Immature natural killer cell (primary cell): ENCODE measurements at places on chromosomes 1 and 21.

DNA sequence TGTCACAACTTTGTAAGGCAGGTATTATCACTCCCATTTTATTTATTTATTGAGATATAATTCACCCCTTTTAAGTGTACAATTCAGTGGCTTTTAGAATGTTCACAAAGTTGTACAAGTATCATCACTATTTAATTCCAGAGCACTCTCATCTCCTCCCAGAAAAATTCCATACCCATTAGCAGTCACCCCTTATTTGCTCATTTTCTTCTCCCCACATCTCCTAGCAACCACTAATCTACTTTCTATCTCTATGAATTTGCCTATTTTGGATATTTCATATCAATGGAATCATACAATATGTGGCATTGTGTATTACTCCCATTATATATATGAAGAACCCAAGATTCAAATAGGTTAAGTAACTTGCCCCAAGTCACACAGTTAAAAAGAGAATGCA is 7.0 kb downstream of the DSTYK start:
- no peak overlapping the region for H3K4me3 ChIP-seq
- DNase-seq, result no peak
- peaks cover 35% of the 10 kb centered on the region for H3K4me1 ChIP-seq
- no peaks in the 10 kb centered on the region for H3K27me3 ChIP-seq
- no peak overlapping the region for H3K27ac ChIP-seq

GRCh38 chr1:190494451-190494850 is 16.8 kb upstream of the BRINP3 start:
- H3K27me3 ChIP-seq, result no peaks in the 10 kb centered on the region
- H3K4me3 ChIP-seq, result no peak overlapping the region
- H3K27ac ChIP-seq, result no peak overlapping the region
- DNase-seq, result no peak

DNA sequence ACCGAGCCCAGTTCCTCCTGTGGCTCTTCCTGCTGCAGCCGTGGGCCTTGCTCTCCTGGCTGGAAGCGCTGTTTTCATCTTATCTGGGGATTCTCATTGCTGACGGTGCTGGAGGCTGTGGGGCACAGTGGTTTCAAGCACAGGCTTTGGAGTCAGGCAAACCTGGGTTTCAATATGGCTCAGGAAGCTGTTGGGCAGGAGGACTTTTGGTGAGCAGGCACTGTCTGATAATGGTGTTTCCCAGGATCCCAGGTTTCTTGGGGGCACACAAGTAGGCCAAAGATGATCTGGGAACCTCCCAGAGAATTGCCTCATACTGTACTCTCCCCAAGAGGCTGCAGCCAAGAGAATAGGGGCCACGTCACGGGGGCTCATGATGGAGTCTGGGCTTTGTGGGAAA is 105.6 kb upstream of the TRABD2B start:
- H3K36me3 ChIP-seq, result no peaks in the 10 kb centered on the region
- H3K4me1 ChIP-seq, result no peaks in the 10 kb centered on the region
- DNase-seq, result no peak
- H3K27ac ChIP-seq, result no peak overlapping the region

- no peak overlapping the region for H3K4me3 ChIP-seq
- H3K4me1 ChIP-seq, result peaks cover 39% of the 10 kb centered on the region
- no peaks in the 10 kb centered on the region for H3K36me3 ChIP-seq
Measured at GRCh38 chr1:44724296-44724954, 6.5 kb downstream of the RNU5D-1 start.

DNA sequence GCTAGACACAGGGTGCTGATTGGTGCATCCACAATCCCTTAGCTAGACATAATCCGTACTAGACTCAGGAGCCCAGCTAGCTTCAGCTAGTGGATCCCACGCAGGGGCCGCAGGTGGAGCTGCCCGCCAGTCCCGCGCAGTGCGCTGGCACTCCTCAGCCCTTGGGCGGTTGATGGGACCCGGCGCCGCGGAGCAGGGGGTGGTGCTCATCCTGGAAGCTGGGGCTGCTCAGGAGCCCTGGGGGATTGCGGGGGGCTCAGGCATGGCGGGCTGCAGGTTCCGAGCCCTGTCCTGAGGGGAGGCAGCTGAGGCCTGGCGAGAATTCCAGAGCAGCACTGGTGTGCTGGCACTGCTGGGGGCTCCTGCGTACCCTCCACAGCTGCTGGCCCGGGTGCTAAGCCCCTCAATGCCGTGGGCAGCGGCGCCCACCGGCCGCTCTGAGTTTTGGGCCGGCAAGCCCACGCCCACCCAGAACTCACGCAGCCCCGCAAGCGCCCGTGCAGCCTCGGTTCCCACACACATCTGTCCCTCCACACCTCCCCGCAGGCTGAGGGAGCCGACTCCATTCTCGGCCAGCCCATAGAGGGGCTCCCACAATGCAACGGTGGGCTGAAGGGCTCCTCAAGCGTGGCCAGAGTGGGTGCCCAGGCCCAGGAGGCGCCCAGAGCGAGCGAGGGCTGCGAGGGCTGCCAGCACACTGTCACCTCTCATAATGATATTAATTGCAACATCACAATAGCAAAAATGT is 87.4 kb downstream of the CRB1 start:
- no peak for DNase-seq
- H3K36me3 ChIP-seq, result no peaks in the 10 kb centered on the region
- H3K4me3 ChIP-seq, result no peak overlapping the region
- no peak overlapping the region for H3K27ac ChIP-seq
- H3K4me1 ChIP-seq, result no peaks in the 10 kb centered on the region

DNA sequence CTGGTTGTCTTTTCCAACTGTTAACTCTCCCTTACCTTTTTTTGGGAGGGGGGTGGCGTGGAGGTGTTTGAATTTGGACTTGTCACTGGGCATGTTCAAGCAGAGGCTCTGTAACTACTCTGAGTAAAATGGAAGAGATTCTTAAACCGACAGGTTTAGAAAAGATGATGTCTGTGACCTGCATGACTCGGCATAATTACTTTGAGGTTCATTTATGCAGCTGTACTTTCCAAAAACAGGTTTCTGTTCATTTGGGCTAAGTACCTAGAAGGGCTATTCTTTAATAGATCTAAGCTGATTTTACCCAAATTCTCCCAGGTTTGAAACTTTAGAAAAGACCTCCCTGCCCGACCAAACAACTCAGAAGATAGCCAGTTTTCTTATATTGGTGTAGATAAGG is 80.3 kb downstream of the SLC35A3 start:
- peak overlapping the region; percentile 7 for H3K4me3 ChIP-seq
- H3K4me1 ChIP-seq, result peaks cover 80% of the 10 kb centered on the region
- peaks cover 6% of the 10 kb centered on the region for H3K36me3 ChIP-seq
- peaks cover 2% of the 10 kb centered on the region for H3K27me3 ChIP-seq
- H3K27ac ChIP-seq, result no peak overlapping the region
- no peak for DNase-seq

- no peaks in the 10 kb centered on the region for H3K36me3 ChIP-seq
- peaks cover 2% of the 10 kb centered on the region for H3K27me3 ChIP-seq
- no peak overlapping the region for H3K27ac ChIP-seq
- no peaks in the 10 kb centered on the region for H3K4me1 ChIP-seq
- no peak overlapping the region for H3K4me3 ChIP-seq
Measured at GRCh38 chr1:226575739-226576378, 27.3 kb downstream of the STUM start.

GRCh38 chr1:172894349-172895049 is 156.2 kb downstream of the TNFSF18 start:
- peak overlapping the region; percentile 71 for H3K4me3 ChIP-seq
- peaks cover 46% of the 10 kb centered on the region for H3K4me1 ChIP-seq
- no peak for DNase-seq

GRCh38 chr1:115118611-115119010 is 29.3 kb upstream of the TSPAN2 start:
- H3K4me3 ChIP-seq, result no peak overlapping the region
- no peak for DNase-seq
- H3K27me3 ChIP-seq, result peaks cover 12% of the 10 kb centered on the region
- H3K27ac ChIP-seq, result no peak overlapping the region

- no peak for DNase-seq
- H3K4me1 ChIP-seq, result no peaks in the 10 kb centered on the region
- H3K4me3 ChIP-seq, result no peak overlapping the region
- no peak overlapping the region for H3K27ac ChIP-seq
- H3K36me3 ChIP-seq, result no peaks in the 10 kb centered on the region
- no peaks in the 10 kb centered on the region for H3K27me3 ChIP-seq
Measured at GRCh38 chr1:1085171-1085841, 11.2 kb upstream of the RNF223 start.

GRCh38 chr1:25017436-25018109 is 87.5 kb upstream of the RUNX3 start:
- H3K36me3 ChIP-seq, result no peaks in the 10 kb centered on the region
- no peak for DNase-seq
- H3K4me3 ChIP-seq, result no peak overlapping the region
- H3K4me1 ChIP-seq, result peaks cover 38% of the 10 kb centered on the region
- peak overlapping the region; percentile 74 for H3K27ac ChIP-seq

- peaks cover 29% of the 10 kb centered on the region for H3K27me3 ChIP-seq
- H3K27ac ChIP-seq, result peak overlapping the region; percentile 97
- H3K4me3 ChIP-seq, result peak overlapping the region; percentile 77
- peak; percentile 95 for DNase-seq
Measured at GRCh38 chr1:206579747-206580437, 32.4 kb downstream of the EIF2D start.

DNA sequence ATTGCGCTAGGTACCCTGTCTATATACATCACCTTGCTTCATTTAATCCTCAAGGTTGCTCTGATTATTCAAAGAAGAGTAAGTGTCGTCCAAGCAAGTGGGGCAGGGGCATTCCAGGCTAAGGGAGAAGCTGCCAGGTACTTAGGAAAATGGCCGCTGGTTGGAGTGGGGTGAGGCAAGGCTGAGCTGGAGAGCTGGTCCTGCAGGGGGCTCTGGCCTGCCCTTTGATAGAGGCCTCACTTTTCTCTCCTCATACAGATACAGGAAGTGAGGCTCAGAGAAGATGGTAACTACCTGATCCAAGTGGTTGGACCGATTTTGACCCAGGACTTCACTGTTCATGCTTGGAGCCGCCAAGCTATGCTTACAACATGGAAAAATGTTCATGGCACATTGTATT is 86.9 kb upstream of the ZBTB40 start:
- H3K27ac ChIP-seq, result no peak overlapping the region
- DNase-seq, result no peak
- no peaks in the 10 kb centered on the region for H3K4me1 ChIP-seq
- peaks cover 2% of the 10 kb centered on the region for H3K27me3 ChIP-seq

DNA sequence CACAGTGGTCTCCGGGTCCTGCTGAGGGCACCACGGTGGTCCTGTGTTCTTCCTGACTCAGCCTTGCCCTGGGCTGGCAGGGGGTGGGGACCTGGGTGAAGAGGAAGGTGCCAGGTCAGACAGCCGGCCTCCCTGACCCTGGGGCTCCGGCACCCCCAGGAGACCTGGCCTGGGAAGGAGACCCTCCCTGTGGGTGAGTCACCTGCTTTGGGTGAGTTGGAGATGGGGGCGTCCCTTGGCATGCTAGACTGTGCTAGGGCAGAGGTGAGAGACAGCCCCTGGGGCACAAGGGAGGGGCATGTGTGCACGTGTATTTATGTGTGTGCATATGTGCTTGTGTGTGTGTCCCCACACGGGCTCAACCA is 23.4 kb downstream of the SPSB1 start:
- H3K27me3 ChIP-seq, result peaks cover 3% of the 10 kb centered on the region
- no peak for DNase-seq
- H3K4me1 ChIP-seq, result peaks cover 5% of the 10 kb centered on the region
- H3K36me3 ChIP-seq, result no peaks in the 10 kb centered on the region
- H3K27ac ChIP-seq, result no peak overlapping the region

GRCh38 chr1:194975913-194976312 is 1632.3 kb downstream of the KCNT2 start:
- H3K27me3 ChIP-seq, result peaks cover 1% of the 10 kb centered on the region
- H3K27ac ChIP-seq, result no peak overlapping the region
- H3K36me3 ChIP-seq, result no peaks in the 10 kb centered on the region
- DNase-seq, result no peak
- no peaks in the 10 kb centered on the region for H3K4me1 ChIP-seq

- H3K4me1 ChIP-seq, result no peaks in the 10 kb centered on the region
- DNase-seq, result no peak
- H3K4me3 ChIP-seq, result no peak overlapping the region
- H3K27me3 ChIP-seq, result peaks cover 5% of the 10 kb centered on the region
Measured at GRCh38 chr1:18463984-18464664, 16.6 kb upstream of the KLHDC7A start.

- H3K27me3 ChIP-seq, result peaks cover 18% of the 10 kb centered on the region
- H3K27ac ChIP-seq, result no peak overlapping the region
- no peak for DNase-seq
- peaks cover 20% of the 10 kb centered on the region for H3K4me1 ChIP-seq
- no peaks in the 10 kb centered on the region for H3K36me3 ChIP-seq
- H3K4me3 ChIP-seq, result no peak overlapping the region
Measured at GRCh38 chr1:244052016-244052727, 1.1 kb downstream of the ZBTB18 start.

GRCh38 chr1:204660509-204660908 is 25.0 kb downstream of the LRRN2 start:
- H3K36me3 ChIP-seq, result no peaks in the 10 kb centered on the region
- no peak overlapping the region for H3K27ac ChIP-seq
- no peak for DNase-seq
- H3K4me3 ChIP-seq, result no peak overlapping the region

DNA sequence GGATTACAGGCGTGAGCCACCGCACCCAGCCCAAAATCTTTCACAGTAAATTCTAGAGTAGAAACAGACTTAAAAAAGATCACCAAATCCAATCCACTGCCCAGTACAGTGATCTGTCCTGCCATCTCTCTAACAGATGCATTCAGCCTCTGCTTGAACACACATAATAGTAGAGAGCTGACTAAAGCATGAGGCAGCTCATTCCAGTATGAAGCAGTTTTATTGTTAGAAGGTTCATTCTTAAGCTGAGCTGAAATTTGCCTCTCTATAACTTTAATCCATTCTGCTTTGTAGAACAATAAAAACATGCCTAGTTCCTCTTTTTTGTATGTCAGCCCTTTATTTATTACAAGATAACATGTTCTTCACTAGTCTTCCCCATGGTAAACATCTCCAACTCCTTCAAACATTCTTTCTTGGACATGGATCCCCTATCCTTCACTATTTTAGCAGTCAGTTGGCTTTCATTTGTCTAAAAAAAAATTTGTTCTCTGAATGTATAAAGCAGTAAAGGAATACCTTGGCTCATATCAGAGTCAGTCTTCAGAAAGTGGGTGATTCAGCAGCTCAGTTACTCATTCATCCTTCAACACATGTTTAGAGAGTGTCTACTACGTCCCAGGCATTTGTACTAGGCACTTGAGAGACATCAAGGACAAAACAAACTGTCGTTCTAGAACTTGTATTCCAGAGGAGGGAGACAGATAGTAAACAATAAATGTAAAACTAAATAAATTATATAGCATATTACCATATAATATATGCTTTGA is 10.7 kb upstream of the PTBP2 start:
- H3K27me3 ChIP-seq, result peaks cover 2% of the 10 kb centered on the region
- no peaks in the 10 kb centered on the region for H3K36me3 ChIP-seq
- no peak overlapping the region for H3K4me3 ChIP-seq
- H3K4me1 ChIP-seq, result no peaks in the 10 kb centered on the region
- DNase-seq, result no peak
